ENCODE measurements at places on chromosomes 7 and 10.

GRCh38 chr7:139080905-139081304 is 28.6 kb downstream of the ZC3HAV1 start:
- DNase-seq: no peak

DNA sequence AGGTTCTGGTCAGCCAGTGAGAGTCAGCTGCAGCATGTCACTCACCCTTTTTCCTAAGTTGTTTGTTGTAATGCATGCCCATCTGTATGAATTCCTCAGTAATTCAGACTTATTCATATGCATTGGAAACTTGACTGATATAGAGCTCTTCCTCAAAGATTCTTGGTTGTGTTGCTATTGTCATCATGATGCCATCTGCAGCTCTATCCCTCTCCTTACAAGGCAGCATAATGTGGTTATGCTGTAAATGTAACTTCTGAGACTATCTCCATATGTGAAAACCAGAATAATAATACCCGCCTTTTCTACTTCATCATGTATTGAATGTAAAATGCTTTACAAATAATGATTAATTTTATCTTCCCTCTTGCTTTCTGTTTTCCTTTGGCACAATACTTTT is 252.6 kb upstream of the MTPN start:
- DNase-seq: no peak

- DNase-seq: no peak
Observed at GRCh38 chr7:54111814-54112511, 430.2 kb upstream of the VSTM2A start.

GRCh38 chr10:128626397-128627000 is 500.3 kb upstream of the MKI67 start:
- no peak for DNase-seq

DNA sequence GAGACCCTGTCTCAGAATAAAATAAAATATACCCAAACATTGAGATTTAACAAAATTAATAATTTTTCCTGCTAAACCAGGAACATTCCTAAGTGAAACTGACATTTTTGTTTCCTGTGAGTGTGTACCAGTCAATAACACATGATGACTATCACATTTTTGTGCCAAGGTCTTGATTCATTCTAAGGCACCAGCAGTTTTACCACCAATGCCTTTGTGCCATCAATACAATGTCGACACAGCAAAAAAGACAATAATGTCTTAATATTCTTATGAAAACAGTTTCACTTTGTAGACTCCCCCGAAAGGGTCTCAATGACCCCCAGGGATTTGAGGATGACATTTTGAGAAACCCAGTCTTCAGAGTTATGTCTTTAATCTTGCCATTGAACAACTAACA is 7.2 kb upstream of the CADPS2 start:
- DNase-seq: no peak

GRCh38 chr7:131931370-131931769 is 374.9 kb upstream of the PODXL start:
- peak; percentile 17 for DNase-seq

GRCh38 chr10:68135922-68136792 is 26.9 kb downstream of the MYPN start:
- DNase-seq: peak; percentile 80

DNA sequence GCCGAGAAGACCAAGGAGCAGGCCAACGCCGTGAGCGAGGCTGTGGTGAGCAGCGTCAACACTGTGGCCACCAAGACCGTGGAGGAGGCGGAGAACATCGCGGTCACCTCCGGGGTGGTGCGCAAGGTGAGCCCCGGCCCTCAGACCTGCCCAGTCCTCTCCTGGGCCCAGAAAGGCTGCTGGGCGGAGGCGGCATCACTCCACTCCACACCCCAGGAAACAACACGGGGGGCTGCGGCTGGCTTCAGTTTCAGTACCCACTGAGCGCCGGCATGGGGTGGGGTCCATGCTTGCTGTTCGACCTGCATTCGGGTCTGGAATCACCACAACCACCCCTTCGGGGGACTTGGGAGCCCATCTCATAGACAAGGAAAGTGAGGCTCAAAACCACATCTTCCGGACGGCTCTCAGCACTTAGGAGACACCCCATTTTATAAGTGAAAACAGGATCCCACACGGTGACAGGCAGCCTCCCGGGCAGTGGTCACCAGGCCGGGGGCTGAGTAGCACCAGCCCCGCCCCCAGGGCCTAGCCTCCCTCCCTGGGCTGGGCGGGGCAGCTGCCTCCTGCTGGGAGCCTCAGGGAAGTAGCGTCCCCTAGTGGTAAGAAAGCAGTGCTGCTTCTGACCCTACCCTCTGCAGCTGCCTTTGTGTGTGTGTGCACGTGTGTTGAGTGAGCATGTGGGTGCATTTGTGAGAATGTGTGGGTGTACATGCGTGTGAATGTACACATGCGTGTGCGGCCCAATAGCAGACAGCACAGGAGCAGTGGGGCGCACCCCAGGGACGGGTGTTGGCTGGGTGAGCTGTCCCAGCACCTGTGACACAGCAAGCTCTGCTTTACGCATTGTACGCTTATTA is 1.8 kb downstream of the SNCG start:
- peak; percentile 44 for DNase-seq

DNA sequence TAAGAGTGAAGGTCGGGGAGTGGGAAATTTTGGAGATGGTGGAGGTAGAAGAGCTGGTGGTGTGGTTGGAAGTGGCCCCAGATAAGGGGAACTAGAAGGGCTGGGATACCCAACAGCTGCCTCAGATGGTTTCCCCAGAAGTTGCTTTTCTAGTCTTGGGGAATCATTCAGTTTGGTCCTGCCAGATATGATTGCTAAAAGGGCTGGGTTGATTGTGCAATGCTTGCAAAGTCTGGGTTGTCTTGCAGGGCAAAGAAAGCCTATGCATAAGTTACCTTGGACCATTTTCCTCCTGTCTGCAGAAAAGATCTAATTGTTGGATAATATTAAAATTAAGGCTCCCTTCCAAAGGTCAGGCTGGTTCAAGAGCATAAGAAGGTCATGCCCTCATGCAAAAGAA is 213.8 kb upstream of the ZNF804B start:
- DNase-seq: no peak

DNA sequence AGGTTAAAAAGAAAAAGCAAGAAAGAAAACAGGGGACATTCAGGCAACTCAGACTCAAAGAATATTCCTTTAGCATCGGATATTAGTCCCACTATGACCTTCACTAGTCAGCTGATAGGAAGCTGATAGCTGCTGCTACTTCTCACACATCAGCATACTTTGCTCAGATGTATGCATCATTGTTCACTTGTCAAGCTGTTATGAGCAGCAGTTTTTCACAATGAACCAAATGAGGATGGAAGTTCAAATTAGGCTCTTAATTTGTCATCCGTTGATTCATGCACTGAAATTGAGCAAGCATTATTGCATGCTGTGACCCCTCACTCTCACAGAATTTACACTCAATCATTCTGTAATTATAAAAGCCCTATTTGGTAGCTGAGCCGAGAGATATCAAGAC is 257.7 kb downstream of the SNX13 start:
- DNase-seq: no peak

- no peak for DNase-seq
Observed at GRCh38 chr10:100510533-100511308, 8.9 kb downstream of the SEC31B start.

- peak; percentile 15 for DNase-seq
Observed at GRCh38 chr10:114172776-114173602, 1.0 kb downstream of the CCDC186 start.

DNA sequence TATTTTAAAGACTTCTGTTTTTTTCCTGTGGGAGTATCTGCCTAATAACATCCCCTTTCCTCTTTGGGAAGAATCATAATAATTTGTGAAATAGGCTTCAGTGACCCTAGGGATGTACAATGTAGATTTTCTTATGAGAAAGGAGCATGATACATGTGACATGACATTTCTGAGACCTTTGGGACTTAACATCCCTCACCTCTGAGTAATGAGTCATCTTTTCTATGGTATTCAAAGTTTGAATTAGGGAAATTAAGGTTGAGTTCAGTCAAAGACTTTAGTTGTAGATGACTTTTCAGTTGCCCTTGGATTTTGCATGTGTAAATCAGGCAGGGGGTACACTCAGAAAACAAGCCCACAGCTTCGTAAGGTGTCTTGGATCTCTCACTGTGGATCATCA is 14.3 kb downstream of the GRK5 start:
- DNase-seq: no peak

GRCh38 chr7:108643136-108643535 is 73.5 kb downstream of the DNAJB9 start:
- no peak for DNase-seq

DNA sequence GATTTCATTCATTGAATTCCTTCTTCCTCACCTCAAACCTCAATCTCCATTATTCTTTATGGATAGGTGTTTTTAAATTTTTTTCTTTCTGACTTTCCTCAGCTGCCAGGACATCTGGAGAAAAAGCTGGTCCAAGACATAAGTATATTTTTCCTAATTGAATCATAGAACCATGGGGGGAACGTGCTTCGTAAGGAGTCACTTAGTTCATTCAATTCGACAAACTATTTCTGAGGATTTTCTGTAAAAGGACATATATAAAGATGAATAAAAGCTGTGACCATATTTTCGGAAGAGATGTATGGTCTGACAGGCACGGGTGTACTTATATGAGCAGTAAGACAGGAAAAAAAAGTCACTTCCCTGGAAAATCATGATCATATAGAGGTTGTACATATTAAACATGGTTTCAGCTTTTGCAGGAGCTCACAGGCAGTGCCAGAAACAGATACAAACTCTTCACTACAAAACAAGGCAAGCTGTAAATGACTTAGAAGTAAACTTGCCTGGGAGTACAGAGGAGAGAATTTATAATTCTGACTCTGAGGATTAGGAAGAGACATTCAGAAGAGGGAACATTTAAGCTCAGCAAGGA is 88.2 kb upstream of the EGR2 start:
- DNase-seq: no peak

DNA sequence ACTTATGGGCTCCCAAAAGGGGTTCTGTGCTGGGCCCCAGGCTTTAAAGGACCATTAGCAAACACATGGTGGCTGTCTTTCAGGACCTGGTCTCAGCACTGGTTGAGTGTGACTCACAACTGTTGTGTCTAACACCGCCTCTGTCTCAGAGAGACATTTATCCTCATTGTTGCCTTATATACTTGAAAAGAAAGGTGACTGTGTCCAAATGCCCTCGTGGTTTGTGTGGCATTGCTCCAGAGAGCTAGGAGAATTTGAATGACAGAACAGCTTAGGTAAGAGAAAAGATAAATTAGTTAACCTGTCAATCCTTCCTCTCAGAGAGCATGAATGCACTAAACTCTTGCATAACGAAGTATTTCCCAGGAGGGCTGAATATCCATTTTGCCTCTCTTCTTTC is 14.5 kb upstream of the FAM13C start:
- DNase-seq: no peak

- DNase-seq: peak; percentile 96
Observed at GRCh38 chr10:598415-599170, 90.9 kb downstream of the DIP2C start.

Measured in astrocyte of the spinal cord (primary cell).